ENCODE measurements at places on chromosomes 1 and 21. TPM values are rescaled to one million over a fixed set of nuclear protein-coding genes. Genes with fewer than 3 reads are reported as not detected.

HSF2BP gene
- total RNA-seq = 0.49 TPM

GPR61 gene
- total RNA-seq = not detected

KLHDC9 gene
- 8.3 TPM for total RNA-seq

EPHA2 gene
- 53.0 TPM for total RNA-seq

SLC45A1 gene
- not detected for total RNA-seq

AMY1B gene
- total RNA-seq = 0.76 TPM

RUNX1 gene
- 70.1 TPM for total RNA-seq

UTS2 gene
- total RNA-seq = not detected

ALX3 gene
- total RNA-seq = not detected

TNFRSF25 gene
- total RNA-seq = 4.6 TPM

WDR64 gene
- total RNA-seq = not detected

DNA sequence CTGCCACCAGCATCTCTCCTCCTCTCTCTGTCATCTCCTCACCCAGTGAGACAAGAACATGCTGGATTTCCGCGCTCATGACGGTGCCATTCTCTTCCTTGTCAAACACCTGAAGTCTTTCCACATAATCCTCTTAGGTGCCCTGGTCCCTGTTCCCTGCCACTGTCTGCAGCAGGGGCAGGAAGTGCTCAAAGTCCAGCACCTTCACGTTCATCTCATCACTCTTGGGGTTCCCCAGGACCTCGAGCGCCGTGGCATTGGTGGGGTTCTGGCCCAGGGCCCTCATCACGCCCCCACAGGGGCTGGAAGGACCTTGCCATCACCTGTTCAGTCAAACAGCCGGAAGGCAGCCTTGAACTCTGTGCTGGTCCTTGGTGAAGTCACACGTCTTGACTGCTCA, 9.1 kb upstream of the AGPAT3 start:
- DNase-seq = no peak

GRCh38 chr1:19007491-19008441, 51.3 kb upstream of the IFFO2 start:
- no peak for DNase-seq

DNA sequence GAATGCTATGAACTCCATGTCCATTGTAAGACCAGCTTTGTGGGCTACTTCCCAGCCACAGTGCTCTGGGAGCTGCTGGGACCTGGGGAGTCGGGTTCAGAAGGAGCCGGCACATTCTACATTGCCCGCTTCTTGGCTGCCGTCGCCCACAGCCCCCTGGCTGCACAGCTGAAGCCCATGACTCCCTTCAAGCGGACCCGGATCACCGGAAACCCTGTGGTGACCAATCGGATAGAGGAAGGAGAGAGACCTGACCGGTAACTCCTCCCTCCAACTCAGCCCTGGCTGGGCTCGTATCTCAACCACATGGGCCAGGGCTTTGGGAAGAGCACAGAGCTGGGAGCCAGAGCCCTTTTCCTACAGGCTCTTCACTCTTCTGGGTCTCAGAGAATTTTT, 15.4 kb downstream of the MOV10 start:
- no peak for DNase-seq

- no peak for DNase-seq
Observed at GRCh38 chr1:91631718-91632330, 131.2 kb downstream of the CDC7 start.

- DNase-seq = no peak
Observed at GRCh38 chr1:3295846-3296245, 158.6 kb upstream of the ARHGEF16 start.

DNA sequence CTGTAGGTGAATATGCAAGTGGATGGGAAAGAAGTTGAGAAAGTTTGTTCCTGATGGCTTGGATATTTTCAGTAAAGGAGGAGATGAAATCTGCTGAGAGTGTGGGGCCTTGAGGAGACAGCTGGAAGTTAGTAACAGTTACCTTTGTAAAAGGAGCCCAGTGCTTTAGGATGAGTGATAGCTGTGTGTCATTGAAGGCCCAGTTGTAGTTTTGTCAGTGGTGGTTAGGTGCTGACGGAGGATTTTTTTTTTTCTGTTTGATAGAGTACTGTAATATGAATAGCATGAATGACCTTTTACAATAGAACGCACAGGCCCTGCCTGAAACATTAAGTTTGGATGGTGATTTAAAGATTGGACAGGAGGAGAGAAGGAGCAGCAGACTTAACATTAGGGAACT, 33.3 kb downstream of the LRRC8D start:
- no peak for DNase-seq

- peak; percentile 92 for DNase-seq
Observed at GRCh38 chr1:37556712-37557196, at the start of gene DNALI1. Gene DNALI1 (plus strand): TSS chr1:37556940. CDS start chr1:37556995, 55 bp downstream.

DNA sequence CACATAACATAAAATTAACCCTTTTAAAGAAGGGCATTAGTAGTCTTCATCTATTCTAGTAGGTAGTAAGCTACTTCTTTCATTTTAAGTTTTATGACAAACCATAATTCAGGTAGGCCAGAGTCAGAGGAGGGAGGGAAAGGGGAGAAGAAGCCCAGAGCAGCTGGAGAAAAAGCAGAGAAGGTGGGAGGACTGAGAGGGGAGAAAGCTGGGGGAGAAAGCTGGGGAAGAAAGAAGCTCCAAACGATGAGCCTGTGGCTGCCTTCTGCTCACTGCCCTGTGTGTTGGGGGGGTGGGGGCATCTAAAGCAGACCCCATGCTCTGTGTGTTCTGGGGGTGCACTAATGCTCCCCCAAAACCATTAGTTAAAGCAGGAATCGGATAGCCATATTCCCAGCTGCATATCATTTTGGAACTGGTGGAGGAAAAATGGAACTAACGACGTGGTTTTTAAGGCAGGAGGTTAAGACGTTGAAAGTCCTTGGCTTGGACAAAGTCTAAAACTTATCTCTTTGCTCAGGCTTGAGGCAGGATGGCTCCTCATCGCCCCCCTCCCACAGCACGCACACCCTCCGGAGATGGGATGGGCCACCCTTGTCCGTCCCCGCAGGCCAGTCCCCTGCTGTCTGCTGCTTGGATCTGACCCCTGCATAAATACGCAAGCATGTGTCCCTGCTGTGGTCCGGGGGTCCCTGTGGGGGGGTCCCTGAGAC, 184.2 kb downstream of the DYRK1A start:
- no peak for DNase-seq

GRCh38 chr1:200837931-200838571, 34.7 kb upstream of the GPR25 start:
- DNase-seq = no peak

- peak; percentile 80 for DNase-seq
Observed at GRCh38 chr1:2126331-2127186, 68.0 kb downstream of the FAAP20 start.

DNA sequence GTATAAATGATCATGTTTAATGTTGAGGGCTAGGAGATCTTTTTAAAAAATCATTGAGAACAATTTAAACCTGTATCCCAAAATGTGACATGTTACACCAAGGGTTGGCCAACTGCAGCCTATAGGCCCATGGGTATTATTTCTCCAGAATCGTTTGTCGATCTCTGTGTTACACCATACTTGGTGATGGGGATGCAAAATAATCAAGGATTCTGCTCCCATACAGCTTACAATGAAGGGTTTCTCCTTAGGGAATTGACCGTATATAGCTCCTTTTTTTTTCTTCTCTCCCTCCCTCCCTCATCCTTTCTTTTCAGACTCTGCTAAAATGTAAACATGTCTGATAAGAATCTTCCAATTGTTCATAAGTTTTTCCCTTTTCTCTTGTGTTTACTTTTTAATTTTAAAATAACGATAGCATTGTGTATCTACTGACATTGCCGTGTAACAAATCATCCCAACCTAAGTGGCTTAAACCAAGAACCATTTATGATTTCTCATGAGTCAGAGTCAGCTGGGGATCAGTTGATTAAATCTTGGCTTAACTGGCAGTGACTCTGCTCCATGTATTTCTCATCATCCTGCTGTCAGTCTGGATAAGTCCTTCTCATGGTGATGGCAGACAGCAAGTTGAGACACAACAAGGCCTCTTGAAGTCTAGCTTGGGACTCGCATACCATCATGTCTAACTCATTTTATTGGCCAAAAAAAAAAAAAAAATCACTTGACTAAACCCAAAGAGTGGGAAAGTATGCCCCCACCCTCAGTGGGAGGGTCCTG, 48.0 kb downstream of the MARK1 start:
- DNase-seq = no peak

DNA sequence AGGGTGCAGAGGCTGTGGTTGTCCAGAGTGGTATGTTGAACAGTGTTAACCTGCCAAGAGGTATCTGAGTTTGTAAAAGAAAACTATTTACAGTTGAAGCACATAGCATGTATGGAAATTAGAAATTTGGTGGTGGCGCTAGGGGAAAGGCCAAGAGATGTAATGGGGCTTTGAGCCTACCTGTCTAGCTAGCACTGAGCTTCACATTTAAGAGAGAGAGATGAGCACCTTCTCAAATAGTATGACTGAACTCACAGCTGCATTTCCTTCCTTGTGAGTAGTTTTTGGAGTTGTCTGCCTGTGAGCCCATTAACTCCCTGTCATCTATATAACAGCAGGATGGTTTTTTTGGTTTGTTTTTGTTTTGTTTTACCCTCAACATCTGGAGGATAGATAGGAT, 4.0 kb downstream of the CLIC4 start:
- DNase-seq = no peak

- no peak for DNase-seq
Observed at GRCh38 chr1:198605406-198605805, 33.4 kb upstream of the PTPRC start.

GRCh38 chr1:100482167-100482566, 55.8 kb upstream of the GPR88 start:
- no peak for DNase-seq

DNA sequence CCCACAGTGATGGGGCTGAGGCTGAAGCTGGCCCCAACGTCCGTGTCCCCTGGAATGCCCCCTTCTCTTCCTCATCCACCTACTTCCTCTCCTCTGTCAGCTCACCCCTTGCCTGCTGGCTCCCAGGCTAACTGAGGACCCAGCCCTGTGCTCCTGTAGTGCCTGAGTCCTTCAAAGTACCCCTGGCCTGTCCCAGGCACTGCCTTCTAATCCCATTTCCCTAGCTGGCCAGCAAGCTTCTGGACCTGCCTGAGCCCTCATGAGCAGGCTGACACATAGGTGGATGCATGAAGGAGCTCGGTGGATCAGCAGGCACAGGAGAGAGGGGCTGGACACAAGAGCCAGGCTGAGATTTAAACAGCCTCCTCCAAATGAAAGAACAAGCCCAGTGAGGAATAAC, 650.8 kb downstream of the NPHP4 start:
- DNase-seq = no peak

DNA sequence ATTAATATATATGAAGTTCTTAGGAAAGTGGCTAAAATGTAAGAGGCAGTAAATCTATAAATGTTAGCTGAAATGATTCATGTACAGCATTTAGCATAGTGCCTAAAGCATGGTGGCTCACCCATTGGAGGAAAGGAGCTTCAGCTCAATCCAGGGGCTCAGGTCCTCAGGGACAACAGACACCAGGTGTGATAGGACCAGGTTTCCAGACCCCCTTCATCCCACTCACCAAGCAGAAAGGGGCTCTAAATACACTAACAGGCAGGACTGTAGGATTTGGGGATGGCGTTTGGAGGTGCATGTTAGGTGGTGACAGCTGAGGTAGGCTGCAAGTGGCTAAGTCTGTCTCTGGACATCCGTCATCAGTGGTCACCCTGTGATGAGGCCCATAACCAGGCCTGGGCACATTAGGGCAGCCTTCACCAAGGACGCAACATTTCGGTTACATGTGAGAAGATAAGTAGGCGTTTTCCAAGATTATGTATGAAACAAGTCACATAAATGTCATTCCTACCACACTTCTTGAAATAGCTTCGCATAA, 233.1 kb downstream of the C1orf94 start:
- DNase-seq = no peak

DNA sequence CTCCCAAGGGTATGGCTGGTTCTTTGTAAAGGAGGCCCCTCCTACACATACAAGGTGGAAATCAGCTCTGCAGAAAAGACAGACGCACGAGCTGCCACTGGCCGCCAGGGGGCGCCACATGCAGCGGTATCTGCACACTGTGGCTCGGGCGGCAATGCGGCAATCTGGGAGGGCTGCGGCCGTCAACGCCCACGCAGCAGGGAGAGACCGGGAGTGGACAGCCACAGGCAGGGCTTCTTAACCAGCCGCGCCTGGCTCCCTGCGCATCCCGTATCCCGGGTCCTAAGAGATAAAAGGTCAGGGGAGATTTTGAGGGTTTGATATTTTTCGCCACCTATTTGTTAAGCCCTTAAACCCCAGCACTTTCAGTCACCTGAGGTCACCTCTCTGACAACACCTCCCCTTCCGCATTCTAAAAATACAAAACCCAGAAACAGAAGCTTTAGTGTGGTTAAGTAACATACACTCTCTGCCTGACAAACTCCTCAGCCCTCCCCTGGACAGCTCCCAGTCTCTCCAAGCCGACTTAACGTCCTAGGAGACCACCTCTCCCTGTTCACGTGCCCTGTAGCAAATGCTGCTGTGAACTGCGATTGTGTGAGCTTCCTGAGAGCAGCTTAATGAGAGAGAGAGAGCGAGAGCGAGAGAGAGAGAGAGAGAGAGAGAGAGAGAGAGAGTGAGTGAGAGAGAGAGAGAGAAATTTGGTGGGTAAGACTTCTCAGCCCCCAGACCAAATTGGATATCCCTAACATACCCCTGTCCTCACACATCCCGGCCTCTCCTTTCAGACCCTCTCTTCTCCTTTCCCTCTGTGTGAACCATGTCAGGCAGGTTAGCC, 13.5 kb upstream of the KCNA2 start:
- DNase-seq = peak; percentile 91

GRCh38 chr1:246156847-246157246, 350.2 kb downstream of the SMYD3 start:
- peak; percentile 20 for DNase-seq

DNA sequence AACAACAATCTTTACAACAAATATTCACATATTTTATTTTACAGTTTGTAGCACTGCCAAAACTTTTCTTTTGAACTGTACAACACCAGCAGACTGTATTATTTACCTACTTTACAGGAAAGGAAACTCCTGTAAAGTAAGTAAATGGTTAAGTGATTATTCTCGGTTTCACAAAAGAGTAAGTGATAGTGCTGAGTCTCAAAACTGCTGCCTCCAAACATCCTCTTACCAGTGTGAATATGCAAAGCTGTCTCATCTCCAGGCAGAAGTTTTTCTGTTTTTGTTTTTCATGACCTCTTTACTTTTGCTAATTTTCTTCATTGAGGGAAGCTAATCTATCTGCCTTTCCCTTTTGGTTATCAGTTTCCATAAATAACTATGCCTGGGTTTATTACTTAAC, 286.7 kb downstream of the SRGAP2C start:
- DNase-seq = no peak

Data from upper lobe of left lung (tissue), 6 donors.